8988T (cell line): ENCODE measurements at places on chromosomes 3 and 15.

DNA sequence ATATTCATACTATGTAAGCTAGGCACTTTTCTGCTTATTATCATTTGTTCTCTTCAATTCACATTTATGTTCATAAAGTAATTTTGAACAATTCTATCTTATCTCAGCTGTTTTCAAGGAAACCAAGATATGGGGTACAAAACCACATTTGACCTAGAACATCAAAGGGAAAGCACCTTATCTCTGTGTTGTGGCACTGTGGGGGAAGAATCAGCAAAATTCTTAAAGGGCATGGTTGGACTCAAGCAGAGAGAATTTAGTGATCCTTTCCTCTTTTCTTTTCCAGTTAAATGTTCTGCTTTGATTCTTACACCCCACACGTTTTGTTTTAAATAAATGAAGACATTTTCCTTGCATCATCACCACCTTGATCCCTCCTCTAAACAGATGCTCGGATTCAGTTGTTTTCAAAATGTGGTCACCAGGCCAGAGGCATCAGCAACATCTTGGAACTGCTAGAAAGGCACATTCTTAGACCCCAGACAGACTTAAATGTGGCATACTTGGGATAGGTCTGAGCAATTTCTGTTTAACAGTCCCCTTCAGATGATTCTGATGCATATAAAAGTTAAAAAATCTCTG lies 128.4 kb upstream of the TP63 start:
- no peak for DNase-seq

DNA sequence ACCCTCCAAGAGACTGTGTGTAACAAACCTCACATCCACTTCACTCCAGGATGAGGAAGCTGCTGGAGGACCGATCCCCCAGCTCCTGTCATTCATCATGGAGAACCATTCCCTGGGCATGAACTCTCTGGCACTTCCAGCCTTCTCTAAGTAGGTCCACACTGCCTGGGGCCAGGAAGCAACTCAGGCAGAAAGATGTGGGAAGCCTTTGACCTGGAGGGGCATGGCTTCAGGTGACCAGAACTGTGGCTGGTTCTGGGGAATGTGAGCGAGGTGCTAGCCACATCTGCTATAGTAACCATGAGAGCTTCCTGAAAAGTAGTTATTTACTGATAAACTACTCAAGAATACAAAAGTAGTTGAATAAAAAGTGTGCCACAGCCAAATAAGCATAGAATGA lies 173.7 kb upstream of the CTDSPL start:
- no peak for DNase-seq

DNA sequence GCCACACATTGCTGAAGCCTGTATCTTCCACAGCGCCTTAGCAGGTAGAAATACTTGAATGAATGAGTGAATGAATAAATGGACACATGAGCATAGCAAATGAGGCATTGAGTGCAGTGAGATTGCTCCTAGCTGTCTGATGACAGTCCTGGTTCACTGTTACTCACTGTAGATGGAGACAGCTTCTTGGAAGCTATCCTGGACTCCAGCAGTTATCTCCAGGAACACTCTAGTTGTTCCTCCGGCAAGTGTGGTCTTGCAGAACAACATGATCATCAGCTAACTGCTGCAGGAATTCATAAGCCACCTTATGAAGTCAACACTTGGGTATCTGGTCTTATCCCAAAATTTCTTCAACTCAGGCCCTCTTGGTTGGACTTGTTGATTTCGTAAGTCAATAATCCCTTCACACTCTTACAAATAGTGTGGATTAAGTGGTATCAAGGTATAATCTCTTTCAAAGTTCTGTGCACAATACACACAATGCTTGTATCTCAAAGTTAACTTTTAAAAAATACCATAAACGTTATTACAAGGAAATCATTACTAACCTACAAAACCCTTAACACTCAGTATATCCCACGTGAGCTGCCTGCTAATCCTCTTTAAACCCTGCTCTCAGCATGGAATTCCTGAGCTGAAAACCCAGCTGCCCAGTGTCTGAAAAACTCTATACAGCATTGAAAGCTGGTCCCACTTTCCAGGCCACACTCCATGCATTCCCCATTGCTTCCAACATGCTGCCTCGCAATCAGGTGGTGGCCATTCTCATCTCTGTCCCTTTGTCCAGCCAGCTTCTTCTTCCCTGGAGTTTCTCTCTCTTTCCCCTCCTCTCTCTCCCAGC lies 14.4 kb upstream of the ZBTB38 start:
- DNase-seq = no peak

DNA sequence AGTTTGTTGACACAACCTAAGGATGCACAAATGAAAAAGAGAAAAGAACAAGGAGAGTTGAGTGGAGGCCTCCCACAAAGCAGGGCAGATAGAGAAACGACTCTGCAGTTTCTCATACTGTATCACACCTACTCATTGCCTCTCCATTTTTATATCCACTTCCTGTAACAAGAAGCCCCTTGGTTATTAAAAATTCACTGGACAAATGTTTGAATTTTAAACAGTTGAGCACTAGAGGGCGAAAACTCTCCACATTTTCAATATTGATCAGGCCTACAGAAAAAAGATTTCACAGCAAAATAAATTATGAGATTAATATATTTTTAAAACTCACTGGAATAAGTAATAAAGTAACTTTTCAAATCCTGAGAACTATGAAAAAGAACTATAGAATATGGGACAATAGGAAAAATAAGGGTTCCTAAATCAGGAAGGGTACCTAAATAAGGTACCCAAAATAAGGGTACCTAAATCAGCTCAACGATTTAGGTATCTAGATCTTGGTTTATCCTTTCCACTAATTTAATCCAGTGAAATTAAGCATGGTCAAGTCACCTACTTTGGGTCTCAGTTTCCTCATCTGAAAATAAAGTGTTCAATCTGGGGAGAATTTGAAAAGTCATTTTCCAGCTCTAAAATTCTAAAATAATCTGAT lies 47.0 kb upstream of the PPIB start:
- DNase-seq = no peak

- DNase-seq = no peak
Observed at GRCh38 chr3:15769256-15769915, 28.4 kb downstream of the ANKRD28 start.

GRCh38 chr3:55296791-55297190 lies 190.3 kb downstream of the WNT5A start:
- no peak for DNase-seq

GRCh38 chr3:58353722-58354553 lies 21.2 kb downstream of the PXK start:
- DNase-seq = no peak

DNA sequence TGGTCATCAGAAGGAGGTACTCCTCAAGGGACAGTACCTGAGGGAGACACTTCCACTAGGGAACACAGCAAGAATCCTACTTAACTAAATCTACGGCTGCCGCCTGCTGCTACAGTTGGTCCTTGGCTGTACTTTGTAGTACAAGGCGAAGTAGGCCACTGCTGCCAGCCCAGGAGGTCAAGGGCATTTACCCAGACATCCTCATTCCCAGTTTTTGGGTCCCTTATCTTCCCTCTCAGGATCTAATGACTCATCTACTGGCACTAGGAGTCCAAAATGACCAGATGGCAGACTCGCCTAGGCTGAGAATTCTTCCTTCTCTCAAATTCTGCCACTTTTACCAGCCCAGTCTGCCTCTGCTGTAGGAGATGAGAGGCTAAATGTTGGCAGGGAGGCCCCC lies 27.1 kb upstream of the LAMP3 start:
- no peak for DNase-seq

DNA sequence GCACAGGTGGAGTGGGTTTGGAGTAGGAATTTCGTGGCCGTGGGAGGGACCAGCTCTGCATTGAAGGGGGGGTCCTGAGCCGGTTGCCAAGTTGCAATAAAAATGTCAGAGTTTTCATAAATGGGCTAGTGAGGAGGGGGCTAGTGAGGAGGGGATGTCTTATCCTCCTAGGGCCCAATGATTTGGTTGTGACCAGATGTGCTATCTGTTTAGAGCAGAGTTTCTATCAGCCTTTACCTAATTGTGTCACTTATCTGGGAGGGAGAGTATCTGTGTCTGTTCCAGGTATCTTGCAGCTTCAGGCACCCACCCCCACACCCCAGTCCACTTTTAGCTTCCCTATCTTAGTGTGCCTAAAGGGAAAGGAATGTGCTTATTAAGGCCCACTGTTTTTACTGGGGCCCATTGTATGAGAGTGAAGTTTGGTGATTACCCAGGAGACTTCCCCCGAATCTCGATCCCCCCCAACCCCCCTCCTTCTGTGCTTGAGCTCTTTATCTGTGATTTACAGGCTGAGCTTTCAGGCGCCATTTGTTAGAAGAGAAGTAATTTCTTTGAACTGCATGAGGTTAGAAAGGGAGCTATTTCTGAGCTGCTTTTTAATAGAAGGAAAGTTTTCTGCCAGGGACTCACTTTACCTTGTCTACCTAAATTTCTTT lies 42.6 kb downstream of the PPCDC start:
- no peak for DNase-seq

DNA sequence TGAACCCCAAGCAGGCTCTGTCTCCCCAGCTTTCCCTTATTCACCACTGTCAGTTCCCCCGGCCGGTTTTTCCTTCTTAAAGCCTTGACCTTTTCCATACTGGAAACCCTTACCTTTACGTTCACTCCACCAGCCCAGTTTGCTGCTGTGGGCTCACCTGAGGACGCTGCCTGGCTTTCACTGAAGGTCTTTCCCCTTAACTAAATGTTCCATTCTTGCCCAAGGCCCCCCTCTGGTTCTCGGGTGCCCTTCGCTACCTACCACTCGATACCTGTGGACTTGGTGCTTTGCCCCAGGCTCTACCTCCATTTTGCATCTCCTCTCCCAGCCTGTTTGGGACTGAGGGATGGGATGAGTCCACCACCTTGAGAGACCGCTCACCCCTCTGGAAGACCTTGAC lies 851 bp downstream of the AP2M1 start:
- DNase-seq = no peak

DNA sequence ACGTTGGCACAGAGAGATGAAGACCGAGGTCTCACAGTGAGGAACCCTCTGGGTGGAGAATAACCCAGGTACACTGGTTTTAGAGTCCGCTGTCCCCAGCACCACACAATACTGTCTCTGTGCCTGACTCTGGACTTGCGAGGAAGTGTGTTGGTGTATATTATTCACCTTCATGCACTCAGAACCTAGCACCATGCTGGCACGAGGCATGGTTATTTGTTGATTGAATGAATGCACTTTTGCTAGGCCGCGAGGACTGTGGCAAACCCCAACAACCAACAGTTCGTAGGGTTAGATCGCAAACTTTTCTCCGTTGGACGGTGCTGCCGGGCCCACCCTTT lies 484 bp upstream of the C3orf52 start:
- DNase-seq = no peak

- DNase-seq = no peak
Observed at GRCh38 chr3:191105418-191105817, 93.6 kb upstream of the OSTN start.

GRCh38 chr3:58609990-58610389 lies 32.8 kb upstream of the FAM107A start:
- DNase-seq = no peak

DNA sequence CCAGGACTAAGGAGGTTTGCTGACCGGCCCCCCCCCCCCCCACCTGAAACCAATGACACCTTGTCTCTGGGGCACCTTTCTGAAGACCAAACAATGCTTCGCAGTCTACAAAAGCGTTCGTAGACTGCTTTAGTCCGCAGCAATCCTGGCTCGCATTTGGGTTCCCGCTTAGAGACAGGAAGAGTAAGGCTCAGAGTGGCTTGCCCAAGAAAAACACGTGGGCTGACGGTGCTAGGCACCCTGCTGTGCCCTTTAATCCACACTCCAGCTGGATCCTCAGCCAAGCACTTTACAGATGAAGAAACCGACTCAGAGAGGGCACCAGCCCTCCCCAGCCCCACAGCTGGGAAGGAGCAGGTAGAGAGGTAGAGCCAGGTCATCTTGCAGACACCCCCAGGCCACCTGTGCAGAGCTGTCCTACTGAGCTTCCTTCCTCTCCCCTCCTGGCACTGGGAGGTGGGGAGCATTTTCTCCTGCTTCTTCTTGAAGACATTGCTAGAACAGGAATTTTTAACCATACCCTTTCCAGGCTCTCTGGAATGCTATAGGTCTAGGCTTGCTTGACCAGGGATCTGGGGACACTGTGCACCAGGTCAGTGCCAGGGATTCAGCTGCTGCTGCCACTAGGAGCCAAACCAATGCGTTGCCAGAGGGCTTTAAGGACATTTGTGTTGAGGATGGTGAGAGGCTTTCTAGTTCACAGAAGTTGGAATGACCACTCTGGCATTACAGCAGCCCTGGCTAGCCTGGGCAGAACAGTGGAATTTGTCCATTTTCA lies 1.0 kb upstream of the KLF15 start:
- no peak for DNase-seq

DNA sequence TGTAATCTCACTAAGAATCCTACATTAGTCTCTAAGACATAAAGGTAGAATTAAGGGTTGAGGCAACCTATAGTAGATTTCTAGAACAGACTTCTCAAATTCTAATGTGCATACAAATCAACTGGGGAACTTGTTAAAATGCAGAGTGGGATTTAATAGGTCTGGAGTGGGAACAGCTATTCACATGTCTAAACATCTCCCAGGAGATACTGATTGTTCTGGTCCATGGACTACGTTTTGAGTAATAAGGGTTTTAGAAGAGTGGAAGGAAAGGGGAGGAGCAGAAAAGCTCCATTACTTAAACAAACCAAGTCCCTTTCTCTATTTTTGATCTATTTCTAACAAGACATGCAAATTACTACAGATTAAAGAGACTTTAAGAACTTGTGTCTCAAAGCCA lies 524.8 kb downstream of the TUSC7 start:
- DNase-seq = no peak

DNA sequence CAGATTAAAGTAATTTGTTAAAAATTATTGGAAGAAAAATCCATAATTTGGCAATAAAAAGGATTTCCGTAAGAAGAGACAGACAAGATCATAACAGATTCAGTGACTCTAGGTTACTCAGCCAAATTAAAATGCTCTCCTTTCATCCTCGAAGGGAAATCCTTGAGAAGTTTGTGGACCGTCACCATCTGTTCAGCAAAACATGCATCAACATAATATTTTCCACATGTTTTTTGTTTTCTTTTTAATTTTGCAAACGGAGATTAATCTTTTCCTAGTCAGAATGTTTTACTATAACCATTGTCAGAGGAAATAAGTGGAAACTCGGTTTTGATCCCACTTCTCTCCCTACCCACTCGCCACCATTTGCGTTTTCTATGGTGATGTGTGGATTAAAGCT lies 128.3 kb downstream of the TMCO5A start:
- no peak for DNase-seq

DNA sequence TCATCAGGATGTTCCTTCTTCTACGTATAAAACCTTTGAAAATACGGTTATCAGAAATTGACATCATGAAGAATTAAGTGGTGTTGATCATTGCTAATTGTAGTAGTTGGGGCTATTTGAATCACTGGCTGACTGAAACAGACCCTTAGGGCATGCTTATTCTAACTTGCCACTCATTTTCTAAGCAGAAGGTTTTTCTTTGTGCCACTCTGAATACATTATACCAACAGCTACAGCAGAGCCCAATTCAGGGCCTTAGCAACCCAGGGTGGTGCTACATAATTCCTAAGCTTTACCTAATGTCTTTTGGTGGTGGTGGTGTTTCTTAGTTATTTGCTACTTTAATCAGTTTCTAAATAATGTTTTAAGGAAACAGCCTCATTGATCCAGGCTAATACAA lies 524.2 kb downstream of the NLGN1 start:
- no peak for DNase-seq
